ENCODE measurements at places on chromosomes 6 and 20.
A peak's percentile ranks its signal among the peaks of the same experiment; 100 is the strongest.

DNA sequence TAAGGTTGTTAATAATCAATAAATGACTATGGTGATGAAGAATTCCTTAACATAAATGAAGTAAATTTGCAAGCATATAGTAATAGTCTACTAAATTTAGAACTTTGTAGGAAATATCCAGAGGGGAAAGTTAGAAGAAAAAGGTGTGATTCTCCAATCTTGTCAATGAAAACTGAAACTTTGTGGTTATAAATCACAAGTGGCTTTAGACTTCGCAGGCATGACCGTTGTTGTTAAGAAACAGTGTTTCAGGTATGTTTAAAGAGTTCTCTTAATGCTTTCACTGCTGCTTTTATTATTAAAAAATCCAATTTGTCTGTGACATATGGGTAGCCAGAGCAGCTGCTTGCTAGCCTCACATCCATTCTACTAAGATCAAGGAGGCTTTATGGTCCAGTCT, 475.6 kb upstream of the ADGRB3 start:
- DNase-seq = no peak

- no peak for DNase-seq
Observed at GRCh38 chr6:170462366-170463020, 90.6 kb downstream of the PSMB1 start.

- DNase-seq = no peak
Observed at GRCh38 chr6:133892813-133893691, 4.1 kb downstream of the TCF21 start.

GRCh38 chr6:90413396-90413795, 116.8 kb upstream of the BACH2 start:
- DNase-seq = no peak

DNA sequence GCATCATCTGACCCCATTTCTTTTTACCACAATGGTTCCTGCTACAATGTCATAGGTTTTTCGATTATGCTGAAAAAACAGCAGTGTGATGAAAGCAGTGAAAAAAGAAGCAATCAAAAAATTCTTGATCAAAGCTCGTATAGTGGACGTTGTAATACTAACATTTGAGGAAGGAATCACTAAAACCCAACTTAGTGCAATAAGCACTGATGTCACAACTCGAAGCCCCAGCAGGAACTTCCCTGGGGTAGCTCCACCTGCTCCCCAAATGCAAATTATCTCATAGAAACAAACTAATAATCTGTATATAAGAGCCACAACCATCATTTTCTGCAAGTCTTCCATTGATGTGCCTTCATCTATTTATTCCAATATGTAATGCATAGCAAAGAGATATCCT, 285.6 kb upstream of the SGK1 start:
- no peak for DNase-seq

GRCh38 chr6:37168811-37169495, 999 bp upstream of the PIM1 start:
- peak; percentile 14 for DNase-seq

DNA sequence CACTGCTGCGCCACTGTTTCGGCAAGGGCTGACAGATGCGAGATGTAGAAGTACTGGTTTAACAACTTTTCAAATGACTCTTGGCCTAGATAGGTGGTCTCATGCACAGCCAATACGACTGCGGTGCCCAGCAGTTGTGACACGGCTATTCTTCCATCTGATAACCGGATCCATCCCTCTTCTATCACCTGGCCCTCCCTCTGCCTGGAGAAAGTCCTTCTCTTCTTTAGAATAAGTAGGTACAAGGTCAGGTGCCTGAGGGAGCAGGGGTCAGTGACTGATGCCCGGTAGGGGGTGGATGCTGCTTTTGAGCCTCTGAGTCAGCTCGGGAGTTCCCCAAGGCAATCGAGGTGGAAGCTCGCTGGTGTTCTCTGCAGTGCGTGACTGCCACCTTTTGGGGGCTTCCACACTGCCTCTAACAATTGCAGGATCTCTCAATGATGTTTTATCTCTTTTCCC, 166.8 kb upstream of the GRIK2 start:
- no peak for DNase-seq

- no peak for DNase-seq
Observed at GRCh38 chr20:36632487-36633284, 13.3 kb downstream of the SLA2 start.

GRCh38 chr20:34537651-34538050, 20.9 kb upstream of the MAP1LC3A start:
- DNase-seq = no peak

GRCh38 chr6:166244353-166245045, 63.7 kb downstream of the PRR18 start:
- no peak for DNase-seq

- DNase-seq = no peak
Observed at GRCh38 chr6:125526007-125526720, 223.3 kb upstream of the HEY2 start.

DNA sequence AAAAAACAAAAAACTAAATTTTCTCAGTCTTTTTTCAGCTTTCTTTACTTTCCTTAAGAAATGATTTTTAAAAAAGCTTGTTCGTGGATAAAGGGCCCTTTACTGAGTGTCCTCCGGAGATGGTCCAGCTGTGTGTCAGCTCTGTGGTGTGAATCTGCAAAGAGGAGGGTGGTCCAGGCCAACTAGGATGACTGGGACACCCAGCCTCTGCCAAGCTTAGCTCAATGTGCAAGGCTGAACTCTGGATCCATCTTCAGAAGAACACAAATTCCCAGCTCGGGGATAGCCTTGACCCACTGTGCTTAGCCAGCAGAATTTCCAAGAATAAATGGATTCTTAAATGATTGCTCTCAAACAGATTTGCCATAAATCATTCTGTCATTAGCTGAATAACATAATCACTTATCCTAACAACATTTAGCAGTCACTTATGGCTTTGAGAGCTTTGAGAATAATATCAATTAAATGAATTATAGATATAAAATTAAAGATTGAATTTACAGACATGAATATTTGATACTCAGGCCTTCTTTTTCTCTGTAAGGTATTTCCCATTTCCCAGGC, 14.2 kb upstream of the CALHM5 start:
- no peak for DNase-seq

DNA sequence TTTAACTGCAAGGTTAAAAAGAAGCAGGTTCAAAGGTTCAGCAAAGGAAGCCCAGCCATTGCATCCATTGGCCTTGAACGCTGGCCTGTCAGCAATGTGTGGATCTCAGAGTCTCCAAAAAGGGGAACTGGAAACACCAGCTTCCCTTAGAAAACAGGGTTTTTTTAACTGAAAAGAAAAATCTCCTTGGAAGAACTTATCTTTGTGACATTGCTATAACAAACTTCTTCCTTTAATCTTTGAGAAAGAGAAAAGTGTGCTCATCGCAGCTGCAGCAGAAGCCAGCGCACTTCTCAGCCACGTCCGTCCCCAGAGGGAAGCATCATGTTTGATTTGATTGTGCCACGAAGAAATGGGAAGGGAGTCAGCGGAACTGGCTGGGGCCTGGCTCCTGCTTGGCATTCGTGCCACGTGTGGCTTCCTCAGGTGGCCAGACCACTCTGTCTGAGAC, 215.0 kb downstream of the SYNDIG1 start:
- no peak for DNase-seq

GRCh38 chr20:44707018-44707579, 8.1 kb upstream of the CCN5 start:
- no peak for DNase-seq

DNA sequence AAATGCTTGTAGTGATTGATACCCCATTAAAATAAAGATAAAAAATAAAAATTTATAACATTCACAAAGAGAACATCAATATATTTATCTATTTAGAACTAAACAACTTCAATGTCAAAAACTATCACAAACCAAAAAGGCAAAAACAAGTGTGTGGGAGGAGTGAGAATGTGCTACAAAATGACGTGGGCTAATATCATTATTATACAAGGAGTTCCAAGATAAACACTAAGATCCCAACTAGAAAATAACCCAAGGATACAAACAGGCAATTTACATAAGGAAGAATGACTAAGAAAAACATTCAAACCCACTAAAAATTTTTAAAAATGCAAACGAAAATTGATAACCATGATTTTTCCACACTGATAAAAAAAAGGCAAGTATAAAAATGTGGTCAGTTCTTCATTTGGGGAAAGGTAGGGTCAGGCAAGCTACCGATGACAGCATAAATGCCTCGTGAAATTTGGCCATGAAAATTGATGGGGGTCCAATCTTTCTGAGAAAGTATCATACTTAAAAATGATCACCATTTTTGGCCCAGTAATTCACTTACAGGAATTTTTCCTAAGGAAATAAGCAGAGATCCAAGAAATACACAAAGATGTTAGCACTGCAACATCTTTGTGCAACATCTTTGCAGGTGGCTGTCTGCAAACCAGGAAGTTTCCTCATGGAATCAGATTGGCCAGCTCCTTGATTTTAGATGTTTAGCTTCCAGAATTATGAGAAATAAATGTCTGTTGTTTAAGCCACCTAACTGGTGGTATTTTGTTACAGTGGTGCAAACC, 140.2 kb downstream of the TMEM200A start:
- no peak for DNase-seq

- DNase-seq = no peak
Observed at GRCh38 chr20:58048096-58048702, 180.3 kb downstream of the ANKRD60 start.

- no peak for DNase-seq
Observed at GRCh38 chr20:25078662-25079061, 3.3 kb downstream of the VSX1 start.
